ENCODE measurements at places on chromosomes 2 and 18. TPM values are rescaled to one million over a fixed set of nuclear protein-coding genes. Genes with fewer than 3 reads are reported as not detected.

The ZNF521 gene
- total RNA-seq, result 18.1 TPM

The SOX11 gene
- not detected for total RNA-seq

The SPIRE1 gene
- total RNA-seq, result 23.2 TPM

The KIAA2012 gene
- not detected for total RNA-seq

The PRSS56 gene
- not detected for total RNA-seq

The UGGT1 gene
- total RNA-seq, result 46.8 TPM

The SERPINB13 gene
- total RNA-seq, result not detected
